ENCODE measurements at places on chromosomes 12 and 14.

GRCh38 chr12:123571343-123571813, 13.0 kb upstream of the TMED2 start:
- peak; percentile 79 for DNase-seq

GRCh38 chr14:59317798-59318505, 129.5 kb downstream of the DAAM1 start:
- DNase-seq, result no peak

DNA sequence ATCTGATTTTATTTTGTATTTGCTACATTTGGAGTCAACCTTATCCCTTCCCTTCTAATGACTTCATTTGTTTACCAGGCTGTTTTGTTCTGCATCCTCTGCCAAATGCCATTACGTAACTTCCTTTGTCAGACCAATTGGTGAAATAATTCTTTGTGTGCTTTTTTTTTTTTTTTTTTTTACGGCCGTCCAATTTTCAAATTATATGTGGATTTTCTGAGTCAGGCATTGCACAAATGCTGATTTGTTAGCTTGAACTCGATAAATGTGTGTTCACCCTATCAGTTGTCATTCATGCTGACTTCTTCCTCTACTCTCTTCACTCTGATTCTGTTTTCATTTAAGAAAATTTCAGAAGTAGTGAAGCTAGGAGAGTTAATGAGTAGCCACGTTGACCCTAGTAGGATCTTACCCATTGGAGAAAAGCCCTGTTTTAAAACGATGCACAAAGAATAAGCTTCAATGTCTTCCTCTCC, 386.2 kb downstream of the DIO2 start:
- DNase-seq, result no peak

DNA sequence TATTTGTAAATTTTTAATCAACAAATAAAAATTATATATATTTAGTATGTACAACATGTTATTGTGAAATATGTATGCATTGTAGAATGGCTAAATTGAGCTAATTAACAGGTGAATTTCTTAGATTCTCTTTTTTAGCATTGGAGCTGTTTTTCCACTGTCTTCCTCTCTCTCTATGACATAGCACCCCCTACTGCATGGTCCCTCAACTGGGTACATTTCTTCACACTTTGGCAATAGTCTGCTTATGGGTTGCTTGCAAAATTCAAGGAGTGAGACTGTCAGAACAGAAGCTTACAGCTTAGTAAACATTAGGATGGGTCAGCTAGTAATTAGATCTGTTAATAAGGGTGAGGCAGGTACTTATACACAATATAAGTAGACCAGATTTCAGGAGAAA, 658.5 kb upstream of the MGAT4C start:
- no peak for DNase-seq

DNA sequence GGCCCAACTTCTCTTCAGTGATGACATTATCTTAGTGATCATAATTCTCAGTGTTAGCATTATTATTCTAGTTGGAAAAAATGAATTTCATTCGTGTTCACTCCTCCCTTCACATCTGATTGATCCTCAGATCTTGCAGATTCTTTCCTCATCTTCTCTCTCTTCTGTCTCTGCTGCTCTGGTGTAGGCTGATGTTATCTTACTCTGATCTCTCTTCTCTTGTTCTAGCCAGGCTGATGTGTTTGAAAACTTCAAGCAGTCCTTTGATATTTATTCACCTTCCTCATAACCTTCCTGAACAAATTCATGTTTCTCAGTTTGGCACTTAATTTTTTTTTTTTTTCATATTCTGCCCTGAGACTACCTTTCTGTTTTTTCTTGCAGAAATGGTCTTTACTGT, 5.6 kb upstream of the TBK1 start:
- DNase-seq, result no peak

- DNase-seq, result no peak
These were observed 3.8 kb downstream of the PGF start for GRCh38 chr14:74951443-74952179.

DNA sequence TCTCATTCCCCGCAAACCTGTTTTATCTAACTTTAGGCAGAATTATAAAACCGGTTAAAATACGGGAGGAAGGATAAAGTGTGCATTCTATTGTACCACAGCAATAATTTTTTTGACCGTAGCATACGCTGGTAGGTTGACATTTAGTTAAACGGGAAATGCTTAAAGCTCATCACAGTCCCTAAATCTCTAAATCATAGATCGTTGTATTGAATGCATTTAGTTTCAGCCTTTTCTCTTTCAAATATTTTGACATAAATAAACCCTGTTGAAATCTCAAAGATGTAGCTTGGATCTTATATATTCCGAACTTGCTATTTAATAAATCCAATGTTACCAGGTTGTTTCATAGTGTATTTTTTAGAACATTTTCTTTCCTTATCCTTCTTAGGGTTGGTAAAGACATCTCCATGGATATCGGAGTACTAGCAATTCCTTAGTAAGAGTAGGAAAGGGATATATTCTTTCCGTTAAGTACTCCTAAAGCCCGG, 798 bp downstream of the CLEC2B start:
- no peak for DNase-seq

- no peak for DNase-seq
These were observed 645 bp downstream of the KITLG start for GRCh38 chr12:88579601-88580050.

DNA sequence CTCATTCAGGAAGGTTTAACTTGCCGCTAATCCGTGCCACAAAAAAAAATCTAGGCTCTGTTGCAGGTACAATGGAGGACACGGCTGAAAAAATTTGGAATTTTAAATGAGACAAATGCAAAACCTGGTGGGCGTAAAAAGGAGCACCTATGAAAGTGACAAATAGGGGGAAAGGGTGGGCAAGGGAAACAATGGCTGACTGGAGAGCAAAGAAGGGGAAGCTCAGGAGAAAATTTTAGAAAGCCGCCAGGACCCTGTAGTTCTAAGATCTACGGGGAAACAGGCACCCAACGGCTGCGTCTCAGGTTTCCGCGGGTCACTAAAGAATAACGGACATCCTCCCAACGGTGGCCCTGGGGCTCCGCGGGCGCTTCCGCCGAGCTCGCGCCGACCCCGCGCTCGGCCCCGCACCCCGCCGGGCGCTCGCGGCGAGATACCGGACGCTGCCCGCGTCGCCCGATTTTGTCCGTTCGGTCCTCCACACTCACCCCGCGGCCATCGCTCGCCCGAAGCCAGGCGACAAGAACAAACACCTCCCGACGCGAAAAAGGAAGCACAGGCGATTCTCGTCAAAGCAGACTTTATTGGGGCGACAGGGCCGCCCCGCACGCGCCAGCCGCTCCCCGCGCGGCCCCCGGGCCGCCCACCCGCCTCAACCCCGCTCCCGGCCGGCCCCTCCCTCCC, 1.1 kb upstream of the YY1 start:
- peak; percentile 16 for DNase-seq

GRCh38 chr12:55068416-55069010, 48.7 kb downstream of the NEUROD4 start:
- DNase-seq, result no peak

DNA sequence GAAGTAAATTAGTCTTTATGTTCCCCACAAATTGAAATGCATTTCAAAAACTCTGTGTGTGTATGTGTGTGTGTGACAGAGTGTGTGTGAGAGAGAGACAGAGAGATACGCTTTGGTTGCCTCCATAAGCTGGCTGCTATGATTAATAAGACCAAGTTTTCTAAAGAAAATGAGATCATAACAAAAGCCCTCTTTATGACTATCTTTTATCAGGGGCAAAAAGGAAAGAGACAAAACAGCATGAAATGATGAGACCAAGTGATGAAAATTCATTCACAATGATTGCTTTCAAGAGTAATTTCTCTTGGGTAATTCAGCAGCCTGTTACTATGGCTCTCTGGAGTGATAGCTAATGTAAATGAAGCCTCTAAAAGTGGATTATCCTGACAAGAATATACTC, 277.6 kb upstream of the PLEKHG7 start:
- no peak for DNase-seq

DNA sequence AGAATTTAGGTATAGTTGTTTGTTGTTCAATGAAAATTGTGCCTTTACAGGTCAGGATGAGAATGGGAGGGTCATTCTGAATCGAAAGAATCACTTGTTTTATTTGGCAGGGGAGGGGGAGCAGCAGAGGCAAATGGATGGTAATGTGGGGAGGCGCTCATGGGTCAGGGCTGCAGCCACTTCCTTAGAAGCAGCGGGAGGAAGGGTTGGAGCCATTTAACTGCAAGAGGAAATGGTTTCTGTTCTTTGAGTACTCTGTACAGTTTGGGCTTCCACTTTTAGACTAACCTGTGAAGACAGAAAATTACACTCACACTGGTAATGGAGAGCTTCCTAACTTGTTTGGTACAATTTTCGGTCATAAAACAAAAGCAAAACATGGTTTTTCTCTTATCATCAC, 57.2 kb downstream of the PIWIL1 start:
- DNase-seq, result no peak

- DNase-seq, result no peak
These were observed 3.6 kb downstream of the NAP1L1 start for GRCh38 chr12:76080729-76081415.

GRCh38 chr12:127277882-127278281, 989.1 kb upstream of the TMEM132C start:
- no peak for DNase-seq

DNA sequence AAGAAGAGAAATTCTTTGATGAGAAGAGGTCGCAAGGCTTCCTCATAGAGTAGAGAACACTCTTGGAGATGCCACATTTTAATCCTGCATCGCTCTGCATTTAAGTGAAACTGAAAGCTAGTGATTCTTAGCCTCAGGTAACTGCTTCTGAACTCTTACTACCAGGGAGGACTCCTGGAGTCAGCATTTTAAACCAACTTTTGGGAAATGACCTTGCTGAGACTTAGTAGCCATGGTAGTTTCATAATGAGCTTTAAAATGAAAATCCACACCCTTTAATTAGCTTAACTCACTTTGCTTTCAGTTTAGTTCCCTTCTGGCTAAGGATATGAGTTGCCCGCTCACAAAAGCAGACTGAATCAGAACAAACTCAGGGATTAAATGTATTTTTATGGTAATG, 80.3 kb downstream of the SYNE2 start:
- DNase-seq, result no peak

GRCh38 chr14:58540749-58541632, 96.8 kb upstream of the DACT1 start:
- no peak for DNase-seq

DNA sequence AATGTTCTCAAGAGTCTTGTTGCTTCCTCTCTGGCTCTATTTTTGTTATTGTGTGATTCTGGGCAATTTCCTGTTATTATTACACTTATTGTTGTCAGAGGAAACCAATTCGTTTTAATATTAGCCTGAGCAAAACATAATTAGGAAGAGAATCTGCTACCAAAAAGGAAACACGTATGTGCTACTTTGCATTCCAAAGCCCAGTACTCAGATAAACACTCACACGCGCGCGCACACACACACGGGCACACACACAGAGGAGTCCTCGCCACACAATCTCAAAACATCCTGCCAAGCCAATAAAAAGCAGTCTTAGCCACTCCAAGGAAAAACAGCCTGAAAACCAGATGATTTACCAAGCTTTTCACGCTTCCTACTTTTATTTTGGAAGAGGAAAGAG, 400.7 kb downstream of the NUAK1 start:
- DNase-seq, result no peak

GRCh38 chr14:101870273-101870939, 94.0 kb upstream of the DYNC1H1 start:
- DNase-seq, result no peak

- no peak for DNase-seq
These were observed 215.6 kb downstream of the TTC8 start for GRCh38 chr14:89040080-89040459.

DNA sequence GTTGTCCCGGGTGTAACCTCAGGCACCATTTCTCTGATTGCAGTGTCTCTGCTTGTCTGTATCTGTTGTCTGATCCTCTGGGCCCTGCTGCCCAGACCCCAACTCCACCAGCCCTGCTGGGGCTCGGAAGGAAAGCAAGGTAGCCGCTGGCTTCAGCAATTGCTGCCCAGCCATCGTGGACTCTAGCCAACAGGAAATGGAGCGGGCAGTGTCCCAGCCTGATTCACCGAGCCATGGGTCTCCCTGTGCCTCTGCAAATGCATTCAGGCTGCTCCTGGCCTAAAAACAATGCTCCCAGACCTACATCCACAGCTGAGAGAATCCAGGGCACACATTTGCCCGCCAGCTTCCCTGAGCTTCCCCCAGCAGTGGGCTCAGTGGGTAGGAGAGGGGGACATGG, 9.2 kb downstream of the TUNAR start:
- no peak for DNase-seq

- DNase-seq, result no peak
These were observed 18.0 kb upstream of the DYRK2 start for GRCh38 chr12:67630373-67631088.

DNA sequence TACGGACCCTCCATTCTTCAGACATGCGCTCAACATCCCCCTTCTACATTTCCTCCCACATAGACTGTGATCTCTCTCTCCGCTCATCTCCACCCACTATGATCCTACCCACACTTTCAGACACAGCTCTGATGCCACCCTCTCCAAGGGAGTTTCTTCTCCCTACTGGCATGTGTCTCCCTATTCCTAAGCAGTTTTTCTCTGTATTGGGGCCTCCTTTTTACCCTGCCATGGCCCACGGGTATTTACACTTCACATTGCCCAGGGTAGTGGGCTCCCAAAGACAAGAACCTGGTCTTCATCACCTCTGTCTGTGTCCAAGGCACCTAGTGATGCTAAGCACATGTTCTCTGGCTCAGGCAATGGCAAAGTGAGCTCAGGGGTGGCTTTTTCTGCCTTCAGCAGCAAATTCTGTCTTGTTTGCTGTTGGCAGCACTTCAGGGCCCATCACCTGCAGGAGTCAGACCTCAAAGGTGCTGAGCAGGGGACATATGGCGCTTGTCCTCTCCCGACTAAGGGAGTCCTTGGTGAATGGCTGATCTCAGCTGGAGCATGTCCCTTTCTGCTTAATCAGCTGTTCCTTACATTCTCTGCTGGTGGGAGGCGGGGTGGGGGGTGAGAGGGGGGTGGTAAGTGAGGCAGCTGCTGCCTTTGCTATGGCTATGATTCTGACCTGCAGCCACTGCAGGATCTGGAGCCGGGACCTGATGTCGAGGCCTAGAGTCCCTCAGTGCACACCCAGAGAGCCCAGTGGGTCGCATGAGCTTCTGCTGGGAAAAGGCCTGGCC, 256.8 kb downstream of the PCNX1 start:
- no peak for DNase-seq
